Activated T-cell treated with anti-CD3 and anti-CD28 coated beads for 1 hour (primary cell): ENCODE measurements at places on chromosomes 3 and 15.
A peak's percentile ranks its signal among the peaks of the same experiment; 100 is the strongest.

- DNase-seq: no peak
These were observed 99.6 kb downstream of the SLC25A26 start for GRCh38 chr3:66320390-66320789.

DNA sequence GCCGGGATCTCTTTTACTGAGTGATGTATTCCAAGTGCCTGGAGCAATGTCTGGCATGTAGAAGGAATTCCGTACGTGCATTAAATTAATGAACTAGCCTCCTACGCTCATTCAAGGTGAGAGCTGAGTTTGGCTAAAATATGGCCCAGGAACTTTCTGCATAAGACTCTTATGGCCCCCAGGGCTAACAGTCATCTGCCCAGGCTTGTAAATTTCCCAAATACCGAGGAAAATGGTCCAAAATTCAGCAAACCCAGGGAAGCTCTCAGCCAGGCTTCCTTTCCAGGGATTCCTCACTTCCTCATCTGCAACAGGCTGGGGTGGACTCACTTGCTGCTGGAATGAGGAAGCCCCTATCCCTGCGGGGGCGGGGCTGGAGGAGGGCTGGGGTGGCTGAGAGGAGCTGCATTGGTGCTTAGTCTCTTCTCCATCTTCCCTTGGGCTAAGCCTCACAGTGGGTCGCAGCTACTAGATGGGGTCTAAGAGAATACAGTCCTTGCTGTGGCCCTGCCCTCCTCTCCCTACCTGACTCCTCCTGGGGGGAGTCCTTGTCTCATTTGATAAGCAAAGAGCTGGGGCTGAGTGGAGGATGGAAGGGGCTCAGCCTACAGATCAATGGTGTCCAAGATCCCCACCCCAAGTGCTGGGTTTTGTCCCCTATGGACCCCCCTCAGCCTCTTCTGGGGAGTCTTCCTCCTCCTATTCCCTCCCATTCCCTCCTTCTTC, 28.5 kb upstream of the APOD start:
- no peak for DNase-seq

DNA sequence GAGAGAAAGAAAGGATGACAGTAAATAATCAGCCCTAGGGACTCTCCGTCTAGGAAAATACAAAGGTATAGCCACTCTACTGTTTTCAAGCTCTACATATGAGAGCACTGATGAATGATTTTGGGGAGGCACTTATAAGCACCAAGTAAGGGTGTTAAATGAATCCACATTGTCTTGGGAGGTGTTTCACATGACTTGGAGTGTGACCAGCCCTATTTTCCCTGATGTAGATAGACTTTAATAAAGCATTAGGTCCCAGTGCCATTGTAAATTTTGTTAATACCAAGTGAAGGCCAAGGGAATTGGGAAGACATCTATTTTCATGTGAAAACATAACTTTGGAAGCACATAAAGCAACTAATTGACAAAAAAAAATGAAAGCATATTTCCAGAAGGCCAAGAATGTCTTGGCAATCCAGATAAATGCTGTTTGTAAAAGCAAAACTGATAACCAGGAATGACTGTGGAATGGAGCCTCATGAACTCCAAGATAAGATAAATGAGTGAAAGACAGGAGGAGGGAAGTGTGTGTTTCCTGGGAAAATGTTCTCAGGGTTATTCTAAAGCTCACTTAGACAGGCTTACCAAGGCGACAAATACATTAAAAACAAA, 96.0 kb upstream of the MYZAP start:
- no peak for DNase-seq

DNA sequence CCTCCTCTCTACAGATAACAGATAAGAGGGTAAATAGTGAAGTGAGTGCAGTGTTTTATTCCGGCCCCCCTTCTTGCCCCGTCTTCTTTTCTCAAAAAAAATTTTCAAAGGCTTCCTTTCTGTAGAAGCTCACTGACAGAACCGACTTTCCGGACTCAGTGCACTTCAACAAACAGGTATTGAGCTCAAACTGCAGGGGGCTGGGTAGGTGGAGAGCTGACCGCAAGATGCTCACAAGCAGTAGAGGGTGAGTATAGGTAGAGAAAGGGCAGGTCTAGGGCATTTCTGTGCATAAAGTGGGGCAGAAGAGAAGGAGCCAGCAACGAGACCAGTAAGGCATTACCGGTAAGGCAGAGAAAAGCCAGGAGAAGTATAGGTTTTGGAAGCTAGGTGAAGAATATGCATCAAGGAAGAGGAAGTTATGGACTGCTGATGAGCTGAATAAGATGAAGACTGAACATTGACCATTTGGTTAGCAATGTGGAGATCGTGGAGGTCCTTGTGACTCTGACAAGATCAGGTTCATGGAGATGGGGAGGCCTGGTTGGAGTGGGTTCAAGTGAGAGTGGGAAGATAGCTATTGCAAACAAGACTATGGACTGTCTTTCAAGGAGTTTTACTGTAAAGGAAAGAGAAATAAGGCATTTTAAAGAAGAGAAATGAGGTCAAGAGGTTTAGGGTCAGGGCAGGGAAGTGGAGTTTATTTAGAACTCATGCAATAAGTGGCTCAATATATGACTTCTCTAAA, 97.4 kb downstream of the ST6GAL1 start:
- DNase-seq: peak; percentile 50

DNA sequence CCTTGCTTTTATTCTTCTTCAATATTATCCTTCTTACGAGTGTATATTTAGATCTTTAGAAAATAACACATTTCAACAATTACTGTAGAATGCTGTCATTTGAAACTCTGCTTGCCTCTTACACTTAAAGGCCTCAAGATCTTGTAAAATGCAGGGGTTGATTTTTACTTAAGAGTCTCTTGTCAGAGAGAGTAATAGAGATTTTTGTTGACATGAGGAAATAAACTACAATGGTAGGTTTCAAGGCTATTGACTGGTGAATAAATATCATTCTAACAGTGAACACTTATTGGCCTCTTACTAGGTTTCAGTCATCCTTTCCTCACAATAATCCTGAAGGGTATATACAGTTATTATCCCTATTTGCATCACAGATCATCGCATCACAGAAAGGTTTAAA, 344.6 kb downstream of the GBE1 start:
- DNase-seq: no peak

GRCh38 chr3:157652366-157652765, 149.2 kb upstream of the VEPH1 start:
- DNase-seq: no peak

DNA sequence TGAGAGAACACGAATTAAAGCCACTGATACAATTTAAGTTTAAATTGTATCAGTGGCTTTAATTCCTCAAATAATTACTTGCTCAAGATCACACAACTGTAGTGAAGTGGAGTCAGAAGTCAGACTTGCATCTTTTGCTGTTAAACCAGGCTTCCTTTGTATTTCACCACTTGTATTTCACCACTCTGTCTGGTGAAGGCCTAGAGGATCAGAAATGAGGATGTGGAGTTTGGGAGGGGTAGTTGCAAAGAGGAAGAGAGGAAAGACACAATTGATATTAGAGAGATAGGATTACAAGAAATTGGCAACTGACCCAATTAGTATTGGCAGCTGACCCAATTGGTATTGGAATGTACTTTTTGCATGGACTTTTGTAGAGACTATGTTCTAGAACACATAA, 288.1 kb upstream of the GPR149 start:
- DNase-seq: no peak

DNA sequence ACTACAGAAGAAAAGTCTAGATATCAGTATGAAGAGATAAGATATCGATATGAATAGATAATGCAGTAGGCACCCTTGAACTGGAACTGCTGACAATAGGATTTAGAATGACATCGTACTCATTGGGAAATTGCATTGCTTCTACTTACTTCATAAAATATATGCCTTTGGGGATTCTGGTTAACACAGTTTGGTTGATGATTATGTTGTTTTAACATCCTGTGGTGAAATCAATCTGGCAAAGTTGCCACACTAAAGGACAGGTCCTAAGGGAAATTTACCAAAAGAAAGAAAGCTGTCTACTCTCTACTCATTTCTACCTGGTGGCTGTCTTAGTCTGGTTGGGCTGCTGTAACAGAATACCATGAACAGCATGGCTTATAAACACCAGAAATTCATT, 417.4 kb upstream of the DPH6 start:
- no peak for DNase-seq

DNA sequence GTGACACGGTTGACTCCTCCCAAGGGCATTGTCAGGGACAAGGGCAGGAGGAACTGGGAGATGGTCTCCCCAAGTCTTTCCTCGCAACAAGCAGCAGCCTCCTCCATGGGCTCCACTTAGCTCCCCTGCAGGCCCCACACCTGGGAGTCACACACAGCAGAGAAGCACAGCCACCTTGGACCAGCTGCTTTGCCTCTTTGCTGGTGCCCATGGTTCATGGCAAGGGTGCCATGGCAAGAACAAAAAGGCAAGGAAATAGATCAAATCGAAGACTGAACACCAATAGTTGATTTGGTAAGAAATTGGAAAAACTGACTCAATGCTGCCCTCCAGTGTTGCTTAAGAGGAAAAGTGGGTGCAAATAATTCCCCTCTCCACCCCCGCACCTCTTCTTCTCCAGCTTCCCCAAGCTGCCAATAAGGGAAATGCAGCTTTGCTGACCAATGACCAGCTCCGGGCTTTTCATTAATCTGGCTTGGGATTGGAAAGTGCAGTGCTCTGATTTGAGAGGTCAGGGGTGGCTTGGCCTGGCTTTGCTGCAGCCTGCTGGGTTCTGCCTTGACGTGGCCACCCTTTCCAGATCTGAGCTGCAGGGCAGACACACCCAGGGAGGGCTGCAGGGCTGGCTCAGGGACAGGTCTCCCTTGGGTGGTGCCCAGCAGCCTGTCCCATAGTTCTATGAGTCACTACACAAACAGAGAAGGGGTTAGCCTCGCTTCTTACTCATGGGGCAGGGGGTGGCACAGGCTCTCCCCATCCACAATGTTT, 162.0 kb downstream of the KLF13 start:
- no peak for DNase-seq

- no peak for DNase-seq
These were observed 36.6 kb upstream of the MAGEF1 start for GRCh38 chr3:184748219-184749135.

DNA sequence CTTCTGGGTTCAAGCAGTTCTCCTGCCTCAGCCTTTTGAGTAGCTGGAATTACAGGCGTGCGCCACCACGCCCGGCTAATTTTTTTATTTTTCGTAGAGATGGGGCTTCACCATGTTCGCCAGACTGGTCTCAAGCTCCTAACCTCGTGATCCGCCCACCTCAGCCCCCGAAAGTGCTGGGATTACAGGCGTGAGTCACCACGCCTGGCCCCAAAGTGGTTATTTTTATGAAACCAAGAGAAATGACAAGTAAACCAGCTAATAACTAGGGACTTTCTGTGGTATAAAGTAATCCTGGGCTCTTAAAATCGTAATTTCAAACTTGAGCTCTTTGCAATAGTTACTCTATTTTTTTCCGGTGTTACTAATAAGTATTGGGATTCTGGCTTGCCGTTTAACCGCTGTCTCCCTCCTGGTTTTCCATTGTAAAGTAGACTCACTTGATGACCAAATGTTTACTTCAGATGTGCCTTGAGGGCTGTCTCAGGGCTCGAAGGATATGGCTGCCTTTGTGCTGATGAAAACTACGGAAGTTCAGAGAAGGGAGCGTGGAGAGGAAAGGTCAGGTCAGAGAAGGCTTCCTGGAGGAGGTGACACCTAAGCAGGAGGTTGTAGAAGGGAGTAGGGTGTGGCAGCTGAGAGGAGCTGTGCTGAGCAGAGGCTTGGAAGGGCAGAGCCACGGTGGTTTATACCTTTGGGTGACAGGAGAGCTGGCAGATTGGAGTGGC, 4.2 kb downstream of the ZSCAN2 start:
- no peak for DNase-seq

DNA sequence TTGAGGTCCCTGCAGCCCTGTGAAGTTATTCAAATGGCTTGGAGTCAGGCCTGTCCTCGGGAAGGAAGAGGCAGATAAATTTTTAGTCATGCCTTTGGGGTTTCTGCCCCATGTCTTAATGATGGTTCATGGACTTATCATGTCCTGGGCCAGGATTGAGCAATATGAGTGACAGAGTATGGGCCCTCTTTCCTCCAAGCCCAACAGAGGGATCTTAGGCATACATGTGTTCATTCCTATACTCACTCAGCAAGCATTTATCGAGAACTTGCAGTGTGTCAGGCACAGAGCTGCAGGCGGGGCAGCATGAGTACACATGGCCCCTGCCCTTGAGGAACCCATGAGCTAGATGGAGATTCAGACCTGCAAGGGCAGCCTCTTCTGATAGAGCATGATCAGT, 6.2 kb downstream of the ESYT3 start:
- DNase-seq: no peak

DNA sequence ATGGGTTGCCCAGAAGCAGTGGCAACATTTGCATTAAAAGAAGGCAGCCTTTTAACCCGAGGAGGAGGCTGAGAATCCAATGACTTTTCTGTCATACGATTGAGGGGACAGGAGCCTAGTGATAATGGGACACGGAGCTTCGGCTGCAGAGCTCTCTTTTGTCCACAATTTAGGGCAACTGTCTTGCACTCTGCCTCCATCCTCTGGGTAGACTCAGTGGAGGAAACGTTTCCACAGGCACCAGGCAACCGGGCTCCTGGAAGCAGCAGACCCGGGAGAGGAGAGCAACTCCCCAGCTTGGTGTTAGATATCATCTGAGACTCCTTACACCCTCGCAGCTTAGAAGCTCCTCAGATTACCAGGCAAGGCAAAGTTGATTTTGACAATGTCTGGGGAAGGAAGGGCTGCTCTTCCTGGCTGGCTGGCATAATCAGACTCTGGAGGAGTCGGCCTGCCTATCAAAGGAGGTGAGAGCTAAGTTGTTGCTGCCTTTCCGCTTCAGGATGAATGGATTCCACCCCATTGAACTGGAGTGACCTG, 43.5 kb upstream of the RNU6-1 start:
- DNase-seq: no peak

- DNase-seq: no peak
These were observed 975.5 kb downstream of the IGSF11 start for GRCh38 chr3:118059096-118059495.

GRCh38 chr3:197709135-197709534, 27.6 kb downstream of the RUBCN start:
- no peak for DNase-seq

- DNase-seq: no peak
These were observed 462.9 kb upstream of the KCNMB2 start for GRCh38 chr3:178073366-178073765.

DNA sequence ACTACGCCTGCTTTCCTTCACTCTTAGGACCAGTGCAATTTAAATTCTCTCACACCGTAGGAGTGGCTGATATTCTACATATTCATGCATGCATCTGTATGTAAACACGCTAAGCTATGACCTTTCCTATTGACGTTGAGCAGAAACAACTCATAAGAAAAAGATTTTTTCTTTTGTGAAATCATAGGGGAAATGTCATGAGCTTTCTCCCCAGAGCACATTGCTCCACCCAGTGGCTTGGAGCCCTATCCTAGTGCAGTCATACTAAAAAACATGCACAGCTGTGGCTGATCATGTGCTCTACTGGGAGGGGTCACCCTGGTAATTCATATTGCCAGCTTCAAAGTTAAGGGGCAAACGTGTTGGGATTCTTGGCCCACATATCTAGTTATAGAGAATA, 1.8 kb upstream of the MESD start:
- DNase-seq: no peak

- no peak for DNase-seq
These were observed 28.7 kb downstream of the CMTM7 start for GRCh38 chr3:32420126-32421038.
